ENCODE measurements at places on chromosomes 12 and 14.

- DNase-seq: no peak
Observed at GRCh38 chr12:14403293-14403692, 37.8 kb downstream of the ATF7IP start.

GRCh38 chr14:53999061-53999488, 42.5 kb upstream of the BMP4 start:
- DNase-seq: no peak

DNA sequence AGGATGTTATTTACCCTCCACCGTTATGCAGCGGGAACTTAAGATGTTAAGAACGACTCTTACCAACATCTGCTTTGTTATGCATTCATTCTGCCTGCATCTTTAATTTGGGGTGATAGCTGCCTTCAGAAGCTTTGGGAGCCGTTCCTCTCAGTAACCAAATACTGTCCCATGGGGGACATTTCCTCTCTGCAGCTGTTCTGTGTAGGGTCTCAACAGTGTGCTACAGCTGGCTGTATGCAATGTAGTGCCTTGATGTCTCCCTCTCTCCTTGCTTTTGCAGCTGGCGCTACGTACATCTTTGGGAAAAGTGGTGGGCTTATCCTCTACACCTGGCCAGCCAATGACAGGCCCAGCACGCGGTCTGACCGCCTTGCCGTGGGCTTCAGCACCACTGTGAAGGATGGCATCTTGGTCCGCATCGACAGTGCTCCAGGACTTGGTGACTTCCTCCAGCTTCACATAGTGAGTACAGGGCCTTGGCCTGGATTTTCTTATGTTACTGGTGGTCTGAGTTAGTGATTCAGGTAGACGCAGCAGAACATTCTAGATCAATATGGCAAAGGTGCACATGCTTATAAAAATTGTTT, 744.3 kb downstream of the DIO2 start:
- no peak for DNase-seq

DNA sequence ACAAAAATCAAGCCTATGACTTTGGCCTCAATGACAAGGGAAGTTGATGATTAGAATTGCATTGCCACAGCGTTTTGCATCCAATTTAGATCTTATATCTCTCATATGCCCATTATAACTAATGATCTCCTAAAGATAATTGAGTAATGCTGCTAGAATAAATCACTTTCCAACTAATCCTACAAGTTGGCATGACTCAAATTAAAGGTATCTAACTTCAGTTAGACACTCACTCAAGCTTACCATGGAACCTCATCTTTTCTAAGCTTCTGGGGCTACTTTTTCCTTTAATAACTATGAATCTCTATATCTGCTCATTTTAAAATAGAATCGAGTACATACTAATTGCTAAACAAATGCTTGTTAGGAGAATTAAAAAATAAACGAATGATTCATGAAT, 427.8 kb downstream of the BTG1 start:
- DNase-seq: no peak

DNA sequence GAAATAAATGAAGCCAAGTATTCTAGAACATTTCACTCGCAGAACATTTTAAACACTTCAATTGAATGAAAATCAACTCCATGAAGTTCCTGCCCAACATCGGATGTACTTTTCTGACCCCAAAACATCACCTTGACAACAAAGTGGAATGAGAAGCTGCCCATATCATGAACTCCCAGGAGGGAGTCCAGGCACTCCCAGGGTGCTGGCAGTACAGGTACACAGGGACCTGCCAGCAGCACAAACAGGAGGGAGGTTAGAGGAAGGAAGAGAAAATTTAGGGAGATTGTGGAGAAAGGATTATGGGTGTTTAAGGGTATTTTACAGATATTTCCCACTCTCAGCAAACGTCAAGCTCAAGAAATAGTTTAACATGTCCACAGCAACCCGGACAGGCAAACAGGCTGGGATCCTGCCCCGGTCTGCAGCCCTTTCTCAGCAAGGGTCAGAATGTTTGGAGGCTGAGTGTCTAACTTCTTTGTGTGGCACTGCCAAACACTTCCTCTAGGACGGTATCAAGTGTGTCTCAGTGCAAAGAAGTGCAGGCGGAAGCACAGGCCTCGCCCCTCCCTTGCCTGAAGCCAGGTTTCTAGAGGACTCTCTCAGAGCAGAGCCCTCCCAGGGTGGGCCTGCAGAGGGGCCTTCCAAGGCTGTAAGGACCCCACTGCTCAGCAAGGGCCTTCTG, 72.2 kb downstream of the SETD3 start:
- DNase-seq: no peak

- no peak for DNase-seq
Observed at GRCh38 chr12:111446631-111447570, 41.2 kb downstream of the SH2B3 start.

GRCh38 chr12:2003676-2004112, 563 bp downstream of the DCP1B start:
- no peak for DNase-seq

DNA sequence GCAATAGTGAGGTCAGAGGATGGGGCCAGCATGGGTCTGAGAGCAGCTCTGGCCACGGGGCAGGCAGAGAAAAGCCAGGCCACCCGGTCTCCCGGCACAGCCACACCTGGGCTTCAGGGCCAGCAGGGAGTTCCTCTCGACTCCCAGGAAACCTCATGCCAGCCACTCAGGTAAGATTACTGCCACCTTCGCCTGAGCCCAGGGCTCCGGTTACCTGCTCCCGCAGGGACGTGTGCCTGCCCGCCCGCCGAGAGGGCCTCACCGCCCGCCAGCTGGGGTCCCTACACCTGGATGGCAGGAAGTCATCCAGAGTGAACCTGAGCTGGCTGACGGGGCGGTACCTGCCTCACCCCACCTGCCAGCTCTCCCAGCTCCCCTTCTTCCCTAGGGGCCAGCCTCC, 7.3 kb downstream of the JAG2 start:
- no peak for DNase-seq

GRCh38 chr12:89621521-89621920, 87.1 kb downstream of the ATP2B1 start:
- no peak for DNase-seq

- DNase-seq: no peak
Observed at GRCh38 chr12:99057670-99058069, 412.6 kb downstream of the APAF1 start.

DNA sequence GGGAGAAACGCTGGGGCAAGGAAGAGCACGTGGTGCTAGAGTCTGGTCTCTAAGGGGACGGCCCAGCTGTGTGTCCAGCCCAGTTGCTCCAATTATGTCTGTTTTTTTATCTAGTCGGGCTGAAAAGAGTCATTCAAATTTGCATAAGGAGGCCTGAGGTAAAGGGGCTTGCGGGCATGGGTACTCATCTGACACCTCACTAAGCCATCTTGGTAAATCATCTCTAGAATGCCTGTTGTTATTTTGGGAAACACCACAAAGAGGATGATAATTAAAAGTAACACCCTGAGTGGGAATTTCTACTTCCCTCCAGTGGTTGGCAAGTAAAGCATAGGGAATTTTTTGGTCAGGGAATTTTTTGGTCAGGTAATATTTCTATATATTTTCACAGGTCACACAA, 196.1 kb upstream of the ALG10B start:
- no peak for DNase-seq

DNA sequence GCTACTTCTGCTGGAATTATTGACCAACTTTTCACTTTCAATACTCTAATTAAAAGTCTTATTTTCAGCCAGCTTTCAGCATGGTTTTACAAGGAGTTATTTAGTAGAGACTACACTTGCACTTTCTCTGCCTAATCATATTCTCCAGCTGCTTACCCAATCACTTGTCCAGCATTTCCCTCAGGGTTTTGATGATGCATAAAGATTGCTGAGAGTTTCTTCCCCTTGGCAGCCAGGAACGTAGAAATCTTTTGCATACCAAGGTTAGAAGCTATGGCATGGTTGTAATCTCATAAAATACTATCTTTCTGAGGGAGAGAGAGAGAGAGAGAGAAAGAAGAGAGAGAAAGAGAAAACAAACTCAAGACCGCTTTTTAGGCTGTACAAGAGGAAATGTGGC, 10.8 kb downstream of the OR4Q3 start:
- DNase-seq: no peak

- no peak for DNase-seq
Observed at GRCh38 chr12:83476695-83477690, 790.3 kb downstream of the TMTC2 start.

DNA sequence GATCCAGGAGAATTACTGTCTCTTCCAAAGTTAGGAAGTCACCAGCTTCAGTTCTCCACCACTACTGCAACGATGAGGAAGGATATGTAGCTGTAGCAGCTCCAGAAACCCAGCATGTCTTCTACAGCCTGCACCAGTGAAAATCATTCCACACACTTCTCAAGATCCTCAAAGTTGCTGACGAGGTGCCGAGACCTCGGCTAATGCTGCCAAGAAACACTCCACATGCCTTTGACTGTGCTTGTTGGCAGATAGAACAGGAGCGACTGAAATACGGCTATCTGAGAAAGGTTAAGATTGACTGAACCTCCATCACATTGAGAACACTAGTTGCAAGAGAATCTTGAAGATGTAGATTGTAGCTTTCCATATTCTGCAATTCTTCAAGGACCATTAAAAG, 241.9 kb downstream of the PPFIA2 start:
- no peak for DNase-seq

Data from stimulated activated CD8-positive, alpha-beta memory T cell treated with anti-CD3 and anti-CD28 coated beads, Interleukin-4, amount 100 ng/mL, for 1 hour (primary cell).